ENCODE measurements at places on chromosomes 4 and X.
A peak's percentile ranks its signal among the peaks of the same experiment; 100 is the strongest.

DNA sequence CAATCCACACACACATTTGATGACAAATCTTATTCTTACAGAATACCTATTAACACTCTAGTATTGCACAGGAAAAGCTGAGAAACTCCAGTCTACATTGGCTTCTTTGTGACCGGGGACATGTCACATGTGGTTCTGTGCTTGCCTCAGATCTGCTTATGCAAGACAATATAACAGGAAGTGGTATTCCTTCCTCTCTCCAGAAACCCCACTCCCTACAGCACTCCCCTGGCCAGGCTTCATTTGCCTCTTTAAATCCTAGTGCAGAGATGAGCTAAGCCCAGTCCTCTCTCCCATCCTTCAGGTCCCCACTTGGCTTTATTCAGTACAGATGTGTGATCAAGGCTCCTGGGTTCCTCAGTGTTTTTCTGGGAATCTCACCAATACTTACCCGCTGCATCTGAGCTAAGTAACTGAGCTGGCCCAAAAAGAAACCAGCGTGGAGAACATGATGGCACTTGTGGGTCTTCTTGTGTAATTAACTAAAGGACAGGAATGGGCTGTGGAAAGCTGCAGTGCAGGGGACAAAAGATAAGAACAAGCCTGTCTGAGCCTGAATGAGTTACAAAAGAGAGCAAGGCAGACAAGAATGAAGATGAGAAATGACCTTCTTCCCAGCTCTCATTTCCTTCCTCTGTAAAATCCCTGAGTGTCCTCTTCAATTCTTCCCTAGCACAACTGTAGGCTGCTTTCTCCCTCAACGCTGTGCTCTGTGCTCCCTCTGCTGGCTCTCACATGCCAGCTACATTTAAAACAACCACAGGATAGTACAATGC is 105.6 kb downstream of the HNRNPD start:
- peak; percentile 14 for DNase-seq

- DNase-seq, result no peak
Observed at GRCh38 chrX:7362111-7362510, 214.2 kb upstream of the PUDP start.

- no peak for DNase-seq
Observed at GRCh38 chr4:74724979-74725378, 69.3 kb downstream of the BTC start.

DNA sequence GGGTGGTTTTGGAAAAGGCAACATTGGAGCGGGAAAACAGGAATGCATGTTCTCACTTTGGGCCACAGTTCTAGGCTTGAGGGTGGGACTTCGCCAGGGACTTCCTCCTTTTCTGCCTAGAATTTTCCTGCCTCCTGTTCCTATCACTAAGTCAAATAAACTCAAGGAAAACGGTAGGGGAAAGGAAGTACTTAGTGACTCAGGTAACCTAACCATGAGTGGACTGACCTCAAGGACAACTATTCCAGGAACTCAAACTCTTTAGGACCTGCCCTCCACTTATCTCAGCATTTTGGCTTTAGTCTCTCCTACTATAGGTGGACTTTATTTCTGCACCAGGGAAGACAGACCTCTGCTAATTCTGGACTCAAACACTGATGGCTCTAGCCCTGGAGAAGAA is 281.7 kb downstream of the ZNF674 start:
- no peak for DNase-seq

GRCh38 chrX:72052415-72053090 is 79.2 kb downstream of the RTL5 start:
- DNase-seq, result no peak

GRCh38 chr4:75180790-75181776 is 248.2 kb downstream of the PARM1 start:
- no peak for DNase-seq

GRCh38 chr4:90220459-90220858 is 93.3 kb downstream of the CCSER1 start:
- DNase-seq, result no peak

DNA sequence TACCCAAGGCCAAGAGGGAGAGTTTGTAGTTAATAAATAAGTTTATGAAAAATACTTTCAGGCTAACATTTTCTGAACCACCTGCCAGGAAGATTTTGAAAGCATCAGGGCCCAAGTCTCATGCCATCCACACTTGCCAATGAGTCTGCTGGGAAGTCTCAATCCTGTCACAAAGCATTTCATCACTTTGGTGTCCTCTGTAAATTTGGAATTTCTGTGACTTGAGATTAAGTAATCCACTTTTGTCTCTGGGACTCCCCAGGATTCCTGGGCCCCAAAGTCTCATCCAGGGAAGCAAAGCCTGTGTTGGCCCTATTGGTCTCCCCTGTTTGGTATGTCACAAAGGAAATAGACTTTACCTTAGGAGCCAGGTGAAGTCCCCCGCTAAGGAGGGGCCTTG is 99.2 kb upstream of the GPC4 start:
- no peak for DNase-seq

DNA sequence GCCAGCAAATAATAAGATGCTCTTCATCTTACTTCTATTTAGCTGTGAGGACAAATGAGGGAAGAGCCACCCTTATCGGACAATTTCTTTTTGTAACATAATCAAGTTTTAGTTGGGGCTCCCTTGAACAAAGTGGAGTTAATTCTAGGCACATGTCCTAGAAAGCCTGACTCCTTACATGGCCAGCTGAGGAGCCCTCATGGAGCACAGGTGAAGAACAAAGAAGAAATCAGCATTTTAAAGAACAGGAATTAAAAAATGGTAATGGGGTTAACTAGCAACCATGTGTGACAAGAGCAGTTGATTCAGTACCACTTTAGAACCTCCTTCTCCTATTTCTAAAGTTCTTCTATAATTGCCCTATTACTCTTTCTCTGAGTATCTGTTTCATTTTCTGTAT is 15.9 kb downstream of the GPR82 start:
- DNase-seq, result no peak

- DNase-seq, result no peak
Observed at GRCh38 chrX:44843753-44844152, at the start of gene DUSP21. TSS of gene DUSP21 (plus strand) at chrX:44844021. CDS start at chrX:44844133, 112 bp downstream.

- DNase-seq, result no peak
Observed at GRCh38 chr4:19438233-19438632, 813.5 kb upstream of the SLIT2 start.

- no peak for DNase-seq
Observed at GRCh38 chr4:17024425-17024824, 126.0 kb upstream of the LDB2 start.

DNA sequence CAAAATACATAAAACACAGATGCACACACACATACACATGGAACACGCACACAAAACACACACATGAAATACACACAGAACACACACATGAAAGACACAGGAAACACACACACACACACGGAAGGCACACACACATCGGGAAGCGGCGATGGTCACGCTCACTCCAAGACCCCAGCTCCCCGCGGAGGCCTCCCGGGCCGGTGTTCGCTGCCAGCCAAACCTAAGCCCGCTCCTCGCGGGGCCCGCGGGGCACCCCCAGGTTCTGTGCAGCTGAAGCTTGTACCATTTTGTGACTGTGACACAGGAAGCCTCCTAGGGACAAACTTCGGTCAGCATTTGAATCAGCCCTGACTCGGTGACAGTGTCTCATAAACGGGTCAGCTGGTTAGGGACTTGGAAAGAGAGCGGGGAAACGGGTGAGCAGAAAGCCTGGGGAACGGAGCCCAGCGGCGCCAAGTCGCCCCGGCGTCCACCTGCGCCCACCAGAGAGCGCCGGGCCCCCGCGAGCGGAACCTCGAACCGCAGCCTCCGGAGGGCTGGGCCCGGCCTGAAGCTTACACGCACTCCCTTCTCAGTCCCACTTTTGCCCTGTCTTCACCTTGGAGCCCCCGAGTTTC is 32.1 kb downstream of the F11 start:
- DNase-seq, result peak; percentile 40

- DNase-seq, result no peak
Observed at GRCh38 chr4:75878246-75878756, 24.0 kb downstream of the PPEF2 start.

GRCh38 chrX:154991039-154991438 is 31.5 kb downstream of the F8 start:
- no peak for DNase-seq

- DNase-seq, result no peak
Observed at GRCh38 chrX:24876530-24877287, 139.1 kb downstream of the ARX start.

DNA sequence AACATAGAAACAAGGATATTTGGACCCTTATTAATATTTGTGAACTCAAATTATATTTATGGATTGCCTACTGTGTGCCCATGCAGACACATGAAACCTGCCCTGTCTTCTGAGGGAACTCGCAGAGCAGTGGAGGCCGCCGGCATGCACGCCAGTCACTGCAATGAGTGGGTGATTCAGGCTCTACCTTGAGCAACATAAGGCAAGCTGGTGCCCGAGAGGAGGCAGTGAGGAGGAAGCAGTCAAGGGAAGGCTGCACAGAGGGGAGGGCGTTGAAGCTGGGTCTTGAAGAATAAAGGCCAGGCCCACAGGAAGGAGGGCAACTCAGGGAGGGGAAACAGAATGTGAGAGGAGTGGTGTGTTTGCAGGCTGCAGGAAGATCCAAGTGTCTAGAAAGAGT is 52.8 kb downstream of the PPEF2 start:
- no peak for DNase-seq

GRCh38 chrX:100341142-100341510 is 68.9 kb downstream of the PCDH19 start:
- no peak for DNase-seq

DNA sequence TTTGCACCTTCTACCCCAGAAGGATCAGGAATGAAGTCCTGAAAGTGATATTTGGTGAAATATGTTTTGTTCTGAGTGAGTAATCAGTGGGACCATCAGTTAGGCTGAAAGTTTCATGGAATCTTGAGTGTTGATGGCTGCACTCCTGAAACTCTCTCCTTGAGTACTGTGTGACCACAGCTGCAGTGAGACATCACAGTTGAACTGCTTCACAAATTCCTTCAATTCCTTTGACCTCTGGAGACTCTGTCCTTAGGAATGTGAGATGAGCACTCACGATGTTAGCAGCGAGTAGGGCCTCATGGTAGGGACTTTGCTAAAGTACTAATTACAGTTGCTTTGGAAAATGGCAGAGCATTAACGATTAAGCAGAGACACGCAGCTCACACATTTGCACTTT is 142.9 kb upstream of the SLC4A4 start:
- DNase-seq, result no peak

DNA sequence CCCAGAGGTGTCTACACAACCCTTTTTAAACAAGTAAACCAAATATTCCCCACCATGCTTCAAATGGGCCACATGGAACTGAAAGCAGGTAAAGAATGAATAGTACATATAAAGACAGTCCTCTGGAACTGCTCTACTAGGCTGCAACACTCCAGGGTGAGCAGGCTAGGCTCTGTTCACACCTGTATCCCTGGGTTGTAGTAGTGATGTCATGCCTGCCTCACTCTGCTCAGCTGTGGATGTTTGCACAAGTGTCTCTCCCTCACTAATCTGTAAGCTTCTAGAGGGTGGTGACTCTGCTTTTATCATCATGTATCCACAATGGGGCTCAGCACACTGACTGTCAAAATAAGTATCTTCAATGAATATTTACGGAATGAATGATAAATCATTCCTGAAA is 20.4 kb downstream of the LEF1 start:
- no peak for DNase-seq

DNA sequence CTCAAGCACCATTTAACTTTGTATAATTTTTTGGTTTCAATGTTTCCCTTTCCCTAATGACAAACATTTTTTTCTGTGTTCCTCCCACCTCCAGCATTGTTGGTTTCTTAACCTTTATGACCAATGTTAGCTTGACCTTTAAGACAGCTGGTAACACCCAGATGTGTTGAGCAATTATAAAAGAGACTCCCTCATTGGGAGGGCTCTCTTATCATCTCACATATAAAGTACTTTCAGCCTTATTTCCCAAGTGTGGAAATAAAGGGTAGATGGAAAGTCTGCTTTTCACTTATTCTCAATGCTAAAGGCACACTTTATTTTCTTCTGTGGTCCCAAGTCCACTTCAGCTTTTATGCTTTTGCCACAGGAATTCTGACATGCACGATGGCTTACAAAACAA is 1420.4 kb downstream of the RAPGEF2 start:
- no peak for DNase-seq

DNA sequence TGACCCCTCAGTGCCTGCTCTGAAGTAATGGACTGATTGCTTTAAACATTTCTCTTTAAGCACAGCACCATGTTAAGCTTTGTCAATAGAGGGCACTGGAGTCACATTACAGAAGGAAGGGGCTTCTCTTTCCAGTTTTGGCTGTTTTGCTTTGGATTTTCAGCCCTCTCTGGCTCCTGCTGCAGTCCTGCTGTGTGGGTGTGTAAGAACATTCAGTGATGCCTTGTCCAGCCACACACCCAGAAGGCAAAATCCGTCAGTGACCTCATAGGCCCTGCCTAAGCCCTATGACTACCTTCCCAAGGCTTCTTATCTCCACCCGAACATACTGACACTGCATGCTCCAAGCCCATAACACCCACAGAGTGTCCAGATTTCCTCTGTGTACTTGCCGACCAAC is 215.3 kb upstream of the CTSO start:
- DNase-seq, result peak; percentile 18

GRCh38 chrX:53324085-53324484 is 42.7 kb upstream of the IQSEC2 start:
- DNase-seq, result no peak

- no peak for DNase-seq
Observed at GRCh38 chr4:3690551-3691152, 75.5 kb upstream of the ADRA2C start.

GRCh38 chr4:57094832-57095223 is 15.4 kb downstream of the IGFBP7 start:
- no peak for DNase-seq

DNA sequence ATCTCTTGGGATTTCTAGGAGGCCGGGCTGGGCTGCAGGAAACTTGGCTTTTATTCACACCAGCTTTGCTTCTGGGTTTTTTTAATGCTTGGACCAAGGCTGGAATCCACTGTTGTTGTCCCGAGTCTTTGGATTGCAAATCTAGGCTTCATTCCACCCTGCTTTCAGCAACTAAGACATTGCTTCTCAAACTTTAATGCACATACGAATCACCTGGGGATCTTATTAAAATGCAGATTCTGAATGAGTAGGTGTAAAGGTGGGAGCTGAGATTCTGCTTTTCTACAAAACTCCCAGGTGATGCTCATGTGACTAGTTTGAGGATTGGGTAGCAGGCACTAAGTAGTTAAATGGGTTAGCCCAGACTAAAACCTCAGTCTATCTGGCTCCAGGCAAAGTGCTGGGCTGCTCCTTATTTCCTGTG is 39.2 kb upstream of the GPC4 start:
- DNase-seq, result no peak

DNA sequence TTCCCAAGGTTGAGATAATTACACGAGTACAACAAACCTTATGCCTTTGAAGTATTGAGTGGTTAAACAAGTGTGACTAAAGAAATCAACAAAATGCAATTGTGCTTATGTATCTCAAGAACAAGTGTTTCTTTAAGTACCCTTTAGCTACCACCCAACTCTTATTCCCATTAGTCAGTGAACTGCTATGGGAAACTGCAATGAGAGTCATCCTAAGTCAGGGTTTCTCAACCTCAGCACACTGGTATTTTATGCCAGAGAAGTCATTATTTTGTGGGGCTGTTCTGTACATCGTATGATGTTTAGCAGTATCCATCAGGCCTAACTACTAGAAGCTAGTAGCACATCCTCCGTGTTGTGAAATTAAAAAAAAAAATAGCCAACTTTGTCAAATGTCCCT is 549.1 kb upstream of the BOD1L1 start:
- no peak for DNase-seq

- DNase-seq, result no peak
Observed at GRCh38 chr4:98744372-98745150, 86.2 kb upstream of the TSPAN5 start.

- no peak for DNase-seq
Observed at GRCh38 chrX:84453351-84454246, 48.7 kb downstream of the HDX start.
